ENCODE measurements at places on chromosomes 16 and 17.

- DNase-seq, result no peak
Measured at GRCh38 chr17:59335685-59336084, 4.2 kb downstream of the YPEL2 start.

- peak; percentile 48 for DNase-seq
Measured at GRCh38 chr17:329784-330420, 22.7 kb downstream of the RPH3AL start.

DNA sequence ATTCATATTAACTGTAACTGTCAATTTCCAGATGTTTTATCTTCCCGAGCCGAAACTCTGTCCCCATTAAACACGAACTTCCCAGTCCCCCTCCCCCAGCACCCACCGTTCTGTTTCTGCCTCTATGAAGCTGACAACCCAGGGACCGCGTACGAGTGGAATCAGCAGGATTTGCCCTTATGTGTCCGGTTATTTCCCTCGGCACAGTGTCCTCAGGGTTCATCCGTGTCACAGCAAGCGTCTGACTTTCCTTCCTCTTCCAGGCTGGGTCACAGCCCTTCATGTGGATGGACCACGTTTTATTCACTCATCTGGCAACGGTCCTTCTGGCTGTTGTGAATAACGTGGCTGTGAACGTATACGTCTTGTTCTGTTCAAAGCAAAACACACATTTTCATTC lies 31.3 kb downstream of the METRNL start:
- peak; percentile 89 for DNase-seq

DNA sequence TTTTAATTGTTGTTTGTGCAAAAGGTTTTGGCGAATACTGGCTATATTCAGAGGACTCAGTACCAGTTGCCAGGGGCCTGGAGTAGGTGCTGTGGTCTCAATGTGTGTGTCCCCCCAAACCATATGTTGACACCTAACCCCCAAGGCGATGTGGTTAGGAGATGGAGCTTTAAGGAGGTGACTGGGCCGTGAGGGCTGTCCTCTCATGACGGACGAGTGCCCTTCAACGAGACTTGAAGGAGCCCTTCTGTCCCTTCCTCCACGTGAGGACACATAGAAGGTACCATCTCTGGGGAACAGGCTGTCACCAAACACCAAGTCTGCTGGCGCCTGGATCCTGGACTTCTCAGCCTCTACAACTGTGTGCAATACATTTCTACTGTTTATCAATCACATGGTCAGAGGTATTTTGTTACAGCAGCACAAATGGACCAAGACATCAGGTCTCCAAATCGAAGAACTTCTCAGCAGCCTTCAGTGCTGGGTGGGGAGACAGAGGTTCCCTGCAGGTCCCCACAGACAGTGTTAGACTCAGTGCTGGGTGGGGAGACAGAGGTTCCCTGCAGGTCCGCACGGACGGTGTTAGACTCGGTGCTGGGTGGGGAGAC lies 24.8 kb upstream of the METRNL start:
- DNase-seq, result peak; percentile 19

GRCh38 chr17:19398301-19399181 lies 11.6 kb upstream of the MFAP4 start:
- DNase-seq, result peak; percentile 43

GRCh38 chr16:2528161-2529060 lies 2.8 kb downstream of the CEMP1 start:
- DNase-seq, result peak; percentile 68

GRCh38 chr17:82424001-82424862 lies 5.8 kb upstream of the OGFOD3 start:
- peak; percentile 95 for DNase-seq

DNA sequence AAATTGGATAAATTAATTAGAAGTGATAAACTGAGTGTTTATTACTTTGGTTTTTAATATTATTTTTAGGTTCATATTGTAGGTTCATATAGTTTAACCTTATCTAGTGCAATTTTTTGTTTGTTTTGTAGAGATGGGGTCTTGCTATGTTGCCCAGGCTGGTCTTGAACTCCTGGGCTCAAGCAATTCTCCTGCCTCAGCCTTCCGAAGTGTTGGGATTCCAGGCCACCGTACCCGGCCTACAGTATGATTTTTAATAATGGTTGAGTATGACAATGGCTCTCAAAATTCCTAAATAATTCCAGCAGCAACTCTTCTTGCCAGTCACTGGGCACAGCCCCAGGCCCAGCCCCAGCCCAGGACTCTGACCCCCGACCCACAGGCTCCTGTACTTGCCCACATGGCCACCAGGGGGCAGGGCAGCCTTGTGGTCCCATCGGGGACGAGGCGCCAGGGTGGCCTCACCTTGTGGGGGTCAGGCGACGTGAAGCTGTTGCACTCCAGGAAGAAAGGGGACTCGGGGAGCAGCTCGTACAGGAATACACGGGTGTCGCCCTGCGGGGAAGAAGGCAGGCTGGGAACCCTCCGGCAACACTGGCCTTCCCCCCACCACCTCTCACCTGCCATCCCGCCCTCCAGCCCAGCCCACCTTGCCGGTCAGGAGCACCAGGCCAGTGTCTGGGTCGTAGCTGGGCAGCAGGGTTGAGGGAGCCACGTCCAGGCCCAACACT lies 7.9 kb upstream of the PAM16 start:
- DNase-seq, result peak; percentile 96

DNA sequence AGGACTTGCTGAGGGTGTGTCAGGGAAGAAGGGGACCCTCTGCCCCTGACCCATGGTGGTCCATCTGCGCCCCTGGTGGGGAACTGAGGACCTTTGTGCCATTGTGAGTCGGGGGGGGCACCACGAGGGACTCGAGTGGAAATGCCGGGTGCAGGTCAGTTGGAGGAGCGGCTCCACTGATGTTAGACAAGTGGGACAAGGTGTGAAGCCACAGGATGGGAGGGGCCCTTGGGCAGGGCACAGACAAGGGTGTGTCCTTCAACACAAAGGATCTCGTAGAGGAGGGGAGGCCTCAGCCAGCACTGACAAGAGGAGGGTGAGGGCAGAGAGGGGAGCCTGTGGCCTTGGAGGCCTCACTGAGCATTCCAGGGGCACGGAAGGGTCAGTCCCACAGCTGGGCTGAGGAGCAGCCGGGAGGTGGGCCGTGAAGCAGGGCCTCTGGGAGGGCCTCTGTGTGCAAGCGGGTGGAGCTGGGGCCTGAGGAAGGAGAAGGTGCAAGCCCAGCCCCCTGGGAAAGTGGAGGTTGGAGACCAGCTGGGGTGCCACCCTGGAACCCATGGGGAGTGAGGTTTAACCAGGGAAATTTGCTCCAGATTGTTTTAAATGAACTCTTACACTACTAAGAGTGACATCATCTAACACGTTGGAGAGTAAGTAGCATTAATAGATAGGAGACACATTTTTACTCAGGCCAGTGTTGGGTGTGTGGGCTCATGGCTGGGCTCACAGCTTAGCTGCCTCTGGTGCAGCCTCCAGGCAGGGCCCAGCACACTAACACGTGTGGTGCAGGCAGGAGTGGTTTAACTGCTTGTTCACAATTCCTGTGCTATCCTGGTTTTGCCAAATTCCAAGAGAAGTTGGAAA lies 27.9 kb downstream of the NARF start:
- peak; percentile 69 for DNase-seq

DNA sequence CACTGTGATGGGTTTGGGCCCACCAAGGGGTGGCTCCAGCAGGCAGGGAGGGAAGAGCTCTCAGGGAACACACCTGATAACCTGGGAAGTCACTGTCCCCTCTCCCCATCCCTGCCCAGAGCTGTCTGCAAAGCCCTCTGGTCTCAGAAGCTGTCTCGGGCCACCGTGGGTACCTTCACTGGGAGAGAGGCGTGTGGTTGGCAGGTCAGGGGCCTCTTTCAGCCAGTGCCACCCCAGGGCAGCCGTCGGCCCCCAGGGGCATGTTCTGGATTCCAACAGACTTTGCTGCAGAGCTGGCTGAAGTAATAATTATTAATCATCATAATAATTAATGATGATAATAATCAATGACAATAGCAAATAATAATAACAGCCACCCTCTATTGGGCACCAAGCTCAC lies 21.1 kb downstream of the MGAT5B start:
- peak; percentile 44 for DNase-seq

DNA sequence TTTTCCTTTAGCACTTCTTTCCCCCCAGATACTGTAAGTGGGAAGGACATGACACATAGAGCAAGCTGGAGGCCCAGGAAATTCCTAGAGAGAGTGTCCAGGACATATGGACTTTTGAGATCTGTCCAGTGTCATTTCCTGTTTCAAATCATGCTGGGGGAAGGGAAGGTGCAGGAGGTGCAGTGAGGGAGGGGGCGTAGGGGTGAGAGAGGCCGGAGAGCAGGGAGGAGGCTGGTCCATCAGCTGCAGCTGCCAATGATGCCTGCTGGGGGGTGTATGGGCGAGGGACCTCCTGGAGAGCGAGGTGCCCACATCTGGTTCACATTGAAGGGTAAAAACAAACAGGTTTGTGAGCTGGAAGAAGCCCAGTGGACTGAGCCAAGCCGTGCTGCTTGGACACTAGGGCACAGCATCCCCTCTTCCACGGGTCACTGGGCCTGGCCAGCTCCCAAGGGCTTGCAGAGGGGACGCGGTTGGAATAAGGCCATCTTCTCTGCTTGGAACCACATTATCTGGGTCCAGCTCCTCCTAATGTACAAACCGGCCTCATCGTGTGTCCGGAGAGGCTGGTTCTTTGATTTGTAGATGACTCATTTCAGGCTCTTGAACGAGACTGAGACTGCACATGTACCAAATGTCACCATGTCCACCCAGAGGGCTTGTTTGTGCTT lies 70.4 kb upstream of the SMURF2 start:
- peak; percentile 64 for DNase-seq

GRCh38 chr17:17540278-17540906 lies 44.2 kb upstream of the RASD1 start:
- no peak for DNase-seq

GRCh38 chr16:50458667-50459495 lies 89.3 kb upstream of the NKD1 start:
- DNase-seq, result no peak

DNA sequence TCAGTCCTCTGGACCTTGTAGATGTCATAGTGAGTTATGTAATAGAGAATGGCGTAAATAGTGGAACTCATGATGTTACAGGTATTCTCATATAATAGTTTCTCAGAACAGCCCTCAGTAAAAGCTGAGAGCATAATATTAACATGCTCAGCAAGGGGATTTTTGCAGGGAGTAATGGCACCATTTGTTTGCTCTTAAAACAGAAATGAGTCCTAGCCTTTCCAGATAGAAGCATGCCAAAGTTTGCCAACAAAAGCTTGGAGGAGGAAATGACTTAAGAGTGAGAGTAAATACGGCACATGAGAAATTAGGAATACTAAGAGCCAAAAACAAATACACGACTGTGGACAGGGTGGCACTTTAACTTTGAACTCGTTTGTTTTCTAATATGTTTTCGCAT lies 198.4 kb downstream of the ANKFN1 start:
- no peak for DNase-seq

DNA sequence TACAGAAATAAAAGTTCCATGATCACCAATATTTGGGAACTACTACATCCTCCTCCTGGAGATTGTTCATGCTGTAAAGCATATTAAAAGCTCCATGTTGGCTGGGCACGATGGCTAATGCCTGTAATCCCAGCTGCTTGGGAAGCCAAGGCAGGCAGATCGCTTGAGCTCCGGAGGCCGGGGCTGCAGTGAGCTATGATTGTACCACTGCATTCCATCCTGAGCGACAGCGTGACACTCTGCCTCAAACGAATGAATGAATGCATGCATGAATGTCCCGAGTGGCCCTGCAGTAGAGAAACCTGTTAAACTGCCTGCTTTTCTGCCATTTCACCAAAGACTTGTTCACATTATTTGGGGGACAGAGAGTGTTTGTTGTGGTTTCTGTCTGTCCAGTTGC lies 15.0 kb downstream of the CNEP1R1 start:
- DNase-seq, result no peak

- no peak for DNase-seq
Measured at GRCh38 chr16:23485841-23486240, 24.5 kb downstream of the GGA2 start.

- DNase-seq, result no peak
Measured at GRCh38 chr16:67580202-67580601, 17.9 kb downstream of the CTCF start.

- no peak for DNase-seq
Measured at GRCh38 chr17:70577456-70577855, 408.1 kb downstream of the KCNJ2 start.

- peak; percentile 92 for DNase-seq
Measured at GRCh38 chr16:58678716-58679115, 5.9 kb downstream of the SLC38A7 start.

DNA sequence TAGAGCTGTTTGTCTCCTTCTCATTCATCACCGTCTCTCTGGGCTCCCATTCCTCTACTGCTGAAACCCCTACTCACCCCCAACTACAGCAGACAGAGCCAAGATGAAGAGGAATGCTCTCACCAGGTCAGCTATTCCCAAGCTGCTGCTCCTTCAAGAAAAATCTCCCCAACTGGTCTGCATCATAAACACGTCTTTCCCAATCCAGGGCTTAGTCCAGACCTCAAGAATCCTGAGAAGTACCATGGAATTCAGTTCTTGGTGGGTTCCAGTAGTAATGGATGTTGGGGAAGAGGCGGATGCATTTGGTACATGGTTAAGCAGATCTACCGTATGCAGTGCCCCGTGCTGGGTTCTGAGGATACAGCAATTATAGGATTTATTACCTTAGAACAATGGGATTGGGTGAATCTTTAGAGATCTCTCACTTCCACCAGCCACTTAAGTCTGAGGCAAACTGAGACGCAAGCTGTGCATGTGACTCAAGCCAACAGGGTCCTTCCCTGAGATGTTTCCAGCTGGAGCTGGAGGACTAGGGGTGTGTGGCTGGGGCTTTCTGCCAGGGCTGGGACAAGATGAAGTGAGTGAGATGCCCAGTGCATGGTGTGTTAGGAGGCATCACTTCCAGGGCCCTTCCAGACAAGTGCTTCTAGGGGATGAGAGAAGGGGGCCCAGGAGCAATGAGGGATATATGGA lies 232.7 kb upstream of the CDH5 start:
- DNase-seq, result no peak

GRCh38 chr17:50779747-50780353 lies 12.5 kb upstream of the ANKRD40CL start:
- no peak for DNase-seq

DNA sequence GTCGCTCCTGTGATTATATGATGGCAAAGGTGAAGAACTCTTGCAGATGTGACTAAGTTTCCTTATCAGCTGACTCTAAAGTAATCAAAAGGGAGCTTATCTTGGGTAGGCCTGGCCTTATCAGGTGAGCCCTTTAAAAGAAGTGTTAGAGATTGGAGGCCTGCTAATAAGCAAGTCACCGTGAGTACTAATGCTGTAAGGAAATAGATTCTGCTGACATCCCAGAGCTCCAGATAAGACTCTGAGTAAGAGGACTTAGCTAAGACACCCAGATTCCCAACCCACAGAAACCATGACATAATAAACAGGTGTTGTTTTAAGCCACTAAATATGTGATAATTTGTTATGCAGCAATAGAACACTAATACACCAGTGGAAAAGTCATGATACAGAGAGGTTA lies 99.9 kb upstream of the FAM20A start:
- DNase-seq, result peak; percentile 70
